Stimulated activated CD4-positive, alpha-beta T cell treated with anti-CD3 and anti-CD28 coated beads, Interleukin-4, amount 100 ng/mL, for 48 hours (primary cell): ENCODE measurements at places on chromosomes 1 and 21.

- no peak for DNase-seq
Observed at GRCh38 chr1:202201266-202201665, 7.7 kb downstream of the LGR6 start.

- no peak for DNase-seq
Observed at GRCh38 chr21:44931137-44931500, 8.7 kb upstream of the SLX9 start.

DNA sequence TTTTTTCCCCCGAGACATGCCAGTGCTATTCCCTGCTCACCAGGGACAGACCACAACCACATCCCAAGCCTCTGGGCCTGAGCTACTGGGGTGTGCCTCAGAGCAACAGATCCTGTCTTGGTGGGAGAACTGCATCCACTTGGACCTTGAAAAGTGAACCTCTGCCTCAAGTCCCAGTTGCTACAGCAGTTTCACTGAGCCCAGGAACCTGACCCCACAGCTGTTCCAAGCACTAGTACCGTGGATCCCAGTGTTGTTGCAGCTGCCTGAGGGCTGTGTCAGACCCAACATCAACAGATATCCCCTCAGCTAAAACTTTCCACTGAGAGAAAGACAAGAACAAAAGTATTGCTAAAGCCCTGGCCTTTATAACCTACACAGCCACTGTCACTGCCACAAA, 373.0 kb downstream of the PLPP3 start:
- no peak for DNase-seq

- DNase-seq: no peak
Observed at GRCh38 chr1:29563571-29563970, 327.2 kb downstream of the PTPRU start.

DNA sequence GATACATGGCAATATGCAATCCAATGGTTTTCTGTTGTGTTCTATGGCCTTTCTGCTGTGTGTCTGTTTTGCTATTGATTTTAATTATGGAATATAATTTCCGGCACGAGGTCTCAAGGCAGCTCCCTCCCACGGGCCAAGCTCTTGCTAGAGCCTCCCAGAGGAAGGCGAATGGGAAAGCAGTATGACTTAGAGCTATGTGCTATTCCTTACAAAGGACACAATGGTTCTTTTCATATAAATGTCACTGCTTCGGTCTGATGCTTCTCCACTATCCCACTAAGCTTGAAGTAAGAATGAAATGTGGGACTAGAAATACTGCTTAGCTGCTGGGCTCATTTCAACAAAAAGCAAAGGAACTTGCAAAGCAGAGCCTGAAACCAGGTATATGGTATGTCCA, 322.2 kb upstream of the BEND5 start:
- no peak for DNase-seq

DNA sequence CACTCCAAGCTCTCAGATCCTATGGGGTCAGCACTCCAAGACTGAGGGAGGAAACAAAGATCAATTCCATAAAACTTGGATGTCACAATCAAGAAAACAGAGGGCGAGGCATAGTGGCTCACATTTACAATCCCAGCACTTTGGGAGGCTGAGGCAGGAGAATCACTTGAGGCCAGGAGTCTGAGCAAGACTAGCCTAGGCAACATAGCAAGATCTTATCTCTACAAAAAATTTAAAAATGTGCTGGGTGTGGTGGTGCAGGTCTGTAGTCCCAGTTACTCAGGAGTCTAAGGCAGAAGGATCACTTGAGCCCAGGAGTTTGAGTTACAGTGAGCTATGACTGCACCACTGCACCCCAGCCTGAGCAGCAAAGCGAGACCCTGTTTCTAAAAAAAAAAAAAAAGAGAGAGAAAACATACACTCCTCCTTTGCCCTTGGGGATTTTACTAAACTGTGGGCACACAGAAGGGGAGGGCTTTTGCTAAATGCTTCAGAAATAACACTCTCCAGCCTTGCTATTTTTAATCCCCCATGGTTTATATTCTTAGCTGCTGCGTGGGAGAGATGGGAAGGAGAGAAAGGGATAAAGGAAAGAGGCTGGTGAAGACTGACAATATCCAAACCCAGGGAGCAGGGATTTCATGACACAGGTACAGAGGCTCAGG, 18.1 kb downstream of the ARHGEF2 start:
- no peak for DNase-seq

DNA sequence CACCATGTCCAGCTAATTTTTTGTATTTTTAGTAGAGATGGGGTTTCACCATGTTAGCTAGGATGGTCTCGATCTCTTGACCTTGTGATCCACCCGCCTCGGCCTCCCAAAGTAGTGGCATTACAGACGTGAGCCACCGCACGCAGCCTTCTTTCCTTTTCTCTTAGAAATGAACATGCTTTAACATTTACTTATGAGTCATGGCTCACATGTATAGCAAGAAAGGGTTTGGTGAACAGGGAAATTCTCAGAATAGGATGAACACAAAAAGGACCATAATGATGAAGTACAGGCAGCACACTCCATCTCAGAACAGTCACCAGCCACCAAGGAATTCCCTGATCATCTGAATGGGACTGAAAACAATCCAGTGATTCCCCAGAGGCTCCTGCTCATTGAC, 9.4 kb upstream of the VAMP4 start:
- no peak for DNase-seq

DNA sequence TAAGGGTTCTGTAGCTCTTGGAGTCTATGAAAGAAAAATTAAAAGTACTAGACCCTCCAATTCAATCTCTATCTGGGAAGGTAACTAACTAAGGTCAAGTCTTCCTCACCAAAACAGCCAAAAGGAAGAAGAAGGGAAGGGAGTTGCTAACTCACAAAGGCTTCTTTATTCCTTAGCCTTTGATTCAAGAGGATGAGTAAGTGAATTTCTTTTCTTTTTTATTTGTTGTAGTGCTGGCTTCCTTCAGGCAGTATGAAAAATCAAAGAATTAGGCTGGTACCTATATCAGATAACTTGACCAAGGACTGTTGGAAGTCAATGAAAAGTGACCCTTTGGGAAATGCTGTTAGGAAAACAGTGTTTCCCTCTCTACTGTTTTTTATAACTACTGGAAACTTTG, 144.4 kb upstream of the NRIP1 start:
- no peak for DNase-seq

- no peak for DNase-seq
Observed at GRCh38 chr1:244164511-244164890, 113.4 kb downstream of the ZBTB18 start.

- DNase-seq: no peak
Observed at GRCh38 chr1:33009561-33009960, 27.1 kb downstream of the AK2 start.

DNA sequence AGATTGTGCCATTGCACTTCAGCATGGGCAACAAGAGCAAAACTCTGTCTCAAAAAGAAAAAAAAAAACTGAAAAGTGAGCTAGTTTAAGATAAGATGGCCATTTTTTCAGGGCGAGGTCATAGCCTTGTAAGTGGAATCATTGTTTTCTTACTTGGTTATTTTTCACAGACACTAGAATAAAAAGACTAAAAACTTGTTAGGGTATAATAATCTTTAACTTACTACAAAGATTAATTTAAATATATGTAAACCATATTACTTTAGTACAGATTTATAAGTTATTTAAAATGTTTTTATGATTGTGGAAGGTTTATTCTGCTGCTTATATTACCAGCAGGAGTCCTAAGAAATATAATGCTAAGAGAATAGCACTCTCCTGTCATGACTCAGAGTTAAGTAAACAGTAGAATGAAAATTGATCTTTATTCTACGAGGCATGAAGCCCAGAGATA, 23.5 kb downstream of the ANGPTL1 start:
- no peak for DNase-seq

GRCh38 chr1:151825751-151826660, 5.6 kb downstream of the RORC start:
- DNase-seq: no peak
